ENCODE measurements at places on chromosomes 3 and 15.

DNA sequence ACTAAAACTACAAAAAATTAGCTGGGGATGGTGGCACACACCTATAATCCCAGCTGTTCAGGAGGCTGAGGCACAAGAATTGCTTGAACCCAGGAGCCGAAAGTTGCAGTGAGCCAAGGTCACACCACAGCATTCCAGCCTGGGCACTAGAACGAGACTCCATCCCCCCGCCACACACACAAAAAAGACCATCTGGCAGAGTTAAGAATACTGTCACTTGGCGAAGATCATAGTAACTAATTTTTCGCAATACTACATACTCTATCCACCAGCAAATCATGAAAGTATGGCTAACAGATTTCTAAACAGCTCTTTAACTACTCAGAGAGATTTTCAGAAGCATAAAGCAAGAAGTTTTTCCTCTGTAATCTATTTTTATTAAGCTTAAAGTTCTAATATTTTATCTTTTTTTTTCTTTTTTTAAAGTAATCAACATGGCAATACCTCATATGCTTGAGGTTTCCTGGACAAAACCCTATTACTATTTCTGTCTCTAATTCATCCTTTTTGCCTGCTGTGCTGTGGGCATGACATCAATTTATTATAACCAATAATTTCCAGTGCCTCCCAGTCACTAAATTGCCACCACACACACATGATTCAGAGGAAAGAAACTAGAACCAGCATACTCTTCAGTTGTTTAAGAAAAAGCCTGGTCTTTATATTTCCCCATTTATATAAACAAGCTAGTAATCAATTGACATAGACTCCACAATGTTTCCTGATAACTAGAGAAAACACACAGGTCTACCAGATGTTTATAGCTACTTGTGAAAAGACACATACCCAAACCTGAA lies 46.9 kb downstream of the CHSY1 start:
- DNase-seq: no peak

DNA sequence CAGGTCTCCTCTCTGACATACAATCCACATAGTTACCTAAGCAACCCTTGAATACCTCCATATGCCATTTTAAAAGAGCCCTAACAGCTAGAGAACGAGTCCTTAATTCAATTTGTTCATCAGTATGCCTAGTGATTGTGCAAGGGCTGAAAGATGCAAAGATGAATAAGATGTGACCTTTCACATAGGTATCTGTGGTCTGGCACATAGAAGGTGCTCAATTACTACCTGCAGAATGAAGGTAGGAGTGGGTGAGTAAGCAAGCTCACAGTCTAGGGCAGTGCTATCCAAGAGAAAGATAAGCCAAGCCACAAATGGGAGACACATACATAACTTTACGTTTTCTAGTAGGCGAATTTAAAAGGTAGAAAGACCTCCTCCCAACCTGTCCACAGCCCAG lies 157.9 kb downstream of the OSBPL10 start:
- DNase-seq: no peak

- DNase-seq: no peak
These were observed 6.9 kb downstream of the ACVR2B start for GRCh38 chr3:38460377-38461270.

DNA sequence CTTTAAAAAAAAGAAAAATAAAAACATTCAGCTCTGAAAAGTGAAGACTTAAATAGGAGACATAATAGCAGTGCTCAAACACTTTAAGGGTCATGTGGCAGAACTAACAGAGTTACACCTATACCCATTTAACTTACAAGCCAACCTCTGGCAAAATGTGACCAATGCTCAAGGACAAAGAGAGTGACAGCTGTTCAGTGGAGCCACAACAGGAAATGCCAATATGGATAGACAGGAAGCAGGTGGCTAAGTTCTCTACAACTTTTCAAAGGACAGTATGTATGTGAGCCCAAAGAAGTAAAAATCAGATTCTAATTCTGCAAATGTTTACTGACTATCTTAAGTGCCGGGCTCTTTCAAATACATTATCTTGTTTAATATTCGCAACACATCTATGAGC lies 3.4 kb downstream of the TMCC1 start:
- no peak for DNase-seq

DNA sequence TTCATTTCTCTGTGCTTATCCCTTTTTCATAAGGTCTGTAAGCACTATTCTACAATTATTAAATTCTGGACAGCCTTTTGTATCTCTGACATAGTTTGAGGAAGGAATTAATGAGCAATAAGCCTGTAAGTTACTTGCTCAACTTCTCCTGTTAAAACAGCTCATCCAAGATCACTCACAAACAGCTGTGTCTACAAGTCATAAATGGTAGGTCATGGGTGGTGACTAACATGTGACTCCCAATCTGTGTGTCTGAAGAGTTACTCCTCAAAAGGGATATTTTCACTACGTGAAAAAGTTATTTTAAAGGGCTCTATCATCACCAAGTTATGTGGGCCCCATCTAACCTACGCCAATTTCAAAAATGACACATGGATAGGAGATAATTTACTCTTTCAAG lies 145.2 kb upstream of the CBLB start:
- no peak for DNase-seq

DNA sequence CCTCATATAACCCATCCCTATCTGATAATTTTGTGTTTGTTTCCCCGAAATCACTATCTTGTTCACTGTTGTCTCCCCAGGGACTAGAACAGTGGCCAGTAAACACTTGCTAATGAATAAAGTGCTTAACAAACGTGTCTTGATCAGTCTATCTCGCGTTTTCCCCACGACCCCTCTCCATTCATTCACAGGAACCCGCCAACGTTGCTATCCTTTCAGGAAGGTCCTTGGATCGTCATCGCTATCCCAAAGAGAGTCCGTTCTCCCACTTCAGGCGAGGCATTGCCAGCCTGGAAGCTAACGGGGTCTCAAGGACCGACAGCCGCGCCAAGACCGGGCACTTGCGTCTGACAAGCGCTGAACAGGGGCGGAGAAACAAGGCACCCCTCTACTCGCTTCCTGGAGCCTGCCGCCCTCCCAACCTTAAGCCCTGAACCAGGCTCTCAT lies 344 bp downstream of the LINS1 start:
- no peak for DNase-seq

DNA sequence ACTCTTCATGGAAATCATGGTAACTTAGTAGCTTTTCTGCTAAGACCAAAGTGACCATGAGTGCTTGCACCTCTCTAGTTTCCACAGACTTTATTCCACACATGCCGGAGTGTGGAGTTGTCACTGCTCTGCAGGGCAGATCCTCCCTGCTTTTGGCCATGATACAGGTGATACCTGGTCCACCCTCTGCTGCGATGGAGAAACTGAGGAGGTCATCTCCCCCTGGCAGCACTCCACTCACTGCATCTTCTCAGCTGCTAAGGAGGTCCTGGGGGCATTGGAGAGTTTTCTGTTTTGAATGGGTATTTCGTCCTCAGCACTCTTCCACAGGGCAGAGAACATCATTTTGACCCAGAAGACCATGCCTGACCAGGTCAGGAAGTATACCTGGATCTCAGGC lies 31.1 kb downstream of the RBM5 start:
- no peak for DNase-seq

- no peak for DNase-seq
These were observed 723.8 kb downstream of the TUSC7 start for GRCh38 chr3:117433427-117433826.

DNA sequence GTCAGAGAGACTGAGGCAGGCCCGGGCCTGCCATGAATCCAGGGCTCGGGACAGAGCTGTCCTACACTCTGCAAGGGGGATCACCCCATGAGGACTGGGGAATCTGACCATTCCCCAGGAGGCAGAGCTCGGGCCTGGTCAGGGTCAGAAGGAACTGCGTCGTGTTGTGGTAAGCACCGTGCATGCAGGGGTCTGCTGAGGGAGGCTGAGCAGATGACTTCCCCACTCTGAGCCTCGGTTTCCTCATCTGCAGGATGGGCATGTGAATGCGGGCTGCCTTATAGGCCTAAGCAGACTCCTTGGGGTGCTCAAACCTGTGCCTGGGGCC lies 61.6 kb upstream of the IQSEC1 start:
- no peak for DNase-seq

DNA sequence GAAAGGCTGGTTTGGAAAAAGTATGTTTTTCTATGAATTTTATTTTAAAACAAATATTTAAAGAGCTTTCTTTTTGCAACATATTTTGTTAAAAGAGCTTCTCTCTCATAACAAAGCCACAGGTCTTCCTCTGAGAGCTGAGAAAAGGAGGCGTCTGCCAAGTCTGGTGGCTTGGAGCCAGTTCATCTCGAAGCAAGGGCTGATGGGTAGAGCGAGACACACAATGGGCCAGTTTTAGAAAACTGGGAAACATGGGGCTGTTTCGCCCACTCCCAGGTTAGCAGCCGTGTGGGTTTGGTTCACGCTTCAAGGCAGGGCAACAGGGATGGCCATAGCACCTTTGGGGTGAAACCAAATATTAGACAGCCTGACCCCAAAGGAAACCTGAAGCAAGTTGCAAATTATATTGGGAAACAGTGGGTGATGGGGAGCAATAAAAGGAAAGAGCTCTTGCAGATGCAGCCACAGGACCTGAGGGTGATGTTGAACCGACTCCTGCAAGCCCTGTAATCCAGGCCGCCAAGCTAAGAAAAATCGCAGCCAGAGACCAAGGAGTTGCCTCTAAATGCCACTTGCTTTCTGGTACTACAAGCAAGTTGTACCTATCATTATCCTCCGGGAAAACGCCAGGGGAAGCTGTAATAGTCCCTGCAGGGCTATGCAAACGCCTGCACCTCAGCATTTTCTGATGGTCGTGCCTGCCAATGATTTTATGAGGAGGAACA lies 88.4 kb upstream of the GALNT15 start:
- no peak for DNase-seq

- DNase-seq: no peak
These were observed 152.8 kb upstream of the GOLGA6L4 start for GRCh38 chr15:84082739-84083138.

- DNase-seq: no peak
These were observed 19.4 kb upstream of the SLC6A1 start for GRCh38 chr3:10973046-10973595.

DNA sequence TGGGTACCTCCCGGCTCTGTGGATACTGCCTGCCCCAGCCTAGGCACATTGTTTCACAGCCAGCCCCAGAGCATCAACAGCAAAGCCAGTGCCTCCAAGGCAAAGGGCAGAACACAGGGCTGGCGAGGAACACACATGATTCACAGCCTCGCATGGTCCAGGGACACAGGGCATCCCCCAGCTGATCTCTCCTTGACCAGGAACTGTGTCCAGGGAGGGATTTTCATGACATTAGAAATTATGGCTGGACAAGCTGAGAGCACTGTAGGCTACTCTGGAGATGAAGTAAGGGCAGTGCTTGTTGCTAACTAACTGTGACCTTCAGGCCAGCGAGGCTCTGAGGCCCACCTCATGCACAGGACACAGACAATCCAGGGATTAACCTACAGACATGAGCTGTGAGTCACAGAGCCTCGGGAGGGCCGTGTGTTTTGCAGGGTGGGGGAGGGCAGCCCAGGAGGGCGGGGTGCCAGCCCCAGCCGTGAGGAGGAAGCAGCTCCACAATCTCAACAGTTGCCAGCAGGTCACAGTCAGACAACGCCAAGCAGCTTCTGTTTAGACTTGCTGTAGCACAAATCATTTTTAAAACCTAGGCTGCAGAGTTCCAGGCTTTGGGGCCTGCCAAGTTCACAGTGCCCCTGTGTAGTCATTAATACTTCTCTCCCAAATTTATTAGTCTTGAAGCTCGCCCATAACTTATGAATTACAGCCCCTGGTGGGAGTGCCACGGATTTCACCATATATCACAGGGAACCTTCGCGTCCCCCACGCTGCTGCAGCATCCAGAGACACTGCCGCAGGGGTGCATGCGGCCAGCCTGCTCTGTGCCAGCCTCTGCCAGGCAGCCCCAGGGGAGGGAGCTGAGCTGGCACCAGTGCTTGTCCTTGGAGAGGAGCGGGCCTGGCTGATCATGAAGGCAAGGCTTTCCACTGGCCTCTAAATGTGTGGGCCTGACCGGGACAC lies 114.7 kb downstream of the ETFA start:
- no peak for DNase-seq

DNA sequence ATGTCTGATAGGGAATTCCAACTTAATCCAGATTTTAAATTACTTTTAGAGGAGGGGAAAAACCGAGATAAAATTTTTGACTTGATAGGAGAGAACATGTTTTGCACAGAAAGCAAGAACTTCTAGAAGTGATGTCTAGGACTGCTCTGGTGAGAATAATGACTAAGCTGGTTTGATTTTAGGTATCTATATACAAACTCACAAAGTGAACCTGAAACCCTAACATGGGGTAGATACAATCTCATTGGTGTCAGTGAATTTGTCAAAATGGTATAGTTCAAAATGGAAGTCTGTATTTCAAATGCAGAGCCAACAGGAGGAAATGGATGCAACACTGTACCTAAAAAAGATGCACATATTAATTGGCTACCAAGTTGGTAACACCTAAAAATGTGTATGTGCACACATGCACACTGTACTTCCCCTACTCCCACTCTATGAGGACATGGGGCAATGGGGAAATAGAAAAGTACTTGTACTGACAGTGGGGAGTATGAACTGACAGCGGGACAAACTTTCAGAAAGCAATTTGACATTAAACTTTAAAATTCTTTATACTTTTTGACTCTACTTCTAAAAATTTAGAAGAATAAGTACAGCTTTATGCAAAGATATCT lies 53.0 kb downstream of the NR1I2 start:
- no peak for DNase-seq

GRCh38 chr3:148289159-148289558 lies 408.5 kb upstream of the AGTR1 start:
- DNase-seq: no peak

GRCh38 chr3:78337801-78338211 lies 1297.9 kb downstream of the ROBO2 start:
- DNase-seq: no peak

- DNase-seq: no peak
These were observed 49.9 kb downstream of the PARP15 start for GRCh38 chr3:122627301-122627700.

DNA sequence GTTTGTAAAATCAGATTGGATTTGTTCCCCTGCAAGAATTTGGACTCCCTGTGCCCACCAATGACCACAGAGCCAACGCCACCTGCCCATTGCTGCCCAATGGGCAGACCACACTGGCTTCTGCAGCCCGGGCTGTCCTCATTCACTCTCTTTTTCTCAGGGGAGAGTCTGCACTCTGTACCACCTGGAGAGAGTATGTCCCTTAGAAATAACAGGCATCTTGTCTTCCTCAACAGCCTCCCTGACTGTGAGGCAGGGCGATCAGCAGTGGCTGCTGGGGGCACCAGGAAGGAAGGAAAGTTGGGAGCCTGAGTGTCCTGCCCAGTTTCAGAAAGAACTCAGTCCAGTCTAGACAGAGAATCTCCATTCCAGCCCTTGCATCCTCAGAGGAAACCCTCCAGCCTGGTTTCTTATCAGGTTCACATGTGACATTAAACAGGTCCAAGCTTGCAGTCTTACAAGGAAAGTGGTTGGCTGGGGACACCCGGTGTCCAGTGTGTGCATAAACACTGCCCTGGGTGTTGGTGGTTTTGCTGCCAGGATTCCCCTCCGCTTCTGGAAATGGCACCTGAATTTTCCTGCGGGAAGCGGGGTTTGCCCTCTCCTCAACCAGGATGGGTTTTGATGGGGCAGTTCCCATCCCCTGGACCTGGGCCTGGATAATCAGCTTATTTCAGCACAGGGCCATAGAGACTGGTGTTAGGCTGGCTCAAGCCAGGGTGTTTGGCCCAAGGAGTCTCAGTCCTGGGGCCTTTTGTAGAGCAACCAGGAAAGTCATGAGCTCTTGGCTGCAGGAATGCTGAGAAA lies 37.2 kb downstream of the SSUH2 start:
- no peak for DNase-seq
